ENCODE measurements at places on chromosomes 5 and 9. TPM values are rescaled to one million over a fixed set of nuclear protein-coding genes. Genes with fewer than 3 reads are reported as not detected.

The PCDHGC4 gene
- 0.22 TPM for total RNA-seq

The EGFLAM gene
- 0.08 TPM for total RNA-seq

GRCh38 chr5:14199902-14200301 lies 56.8 kb downstream of the TRIO start:
- DNase-seq, result no peak

- DNase-seq, result no peak
Measured at GRCh38 chr9:83754383-83754977, 46.7 kb upstream of the UBQLN1 start.

Measured in SJSA1 (cell line).